ENCODE measurements at places on chromosomes 5 and 9. TPM values are rescaled to one million over a fixed set of nuclear protein-coding genes. Genes with fewer than 3 reads are reported as not detected.

Gene CCL27
- 0.43 TPM for total RNA-seq

Gene PCDHGA5
- total RNA-seq = 0.05 TPM

Gene DIRAS2
- 0.05 TPM for total RNA-seq

Gene RAD1
- total RNA-seq = 49.6 TPM

Gene ACOT12
- not detected for total RNA-seq

Gene PRDM9
- not detected for total RNA-seq

Gene OGN
- total RNA-seq = not detected

- no peak for DNase-seq
These were observed 182.2 kb downstream of the NNT start for GRCh38 chr5:43785198-43785597.

DNA sequence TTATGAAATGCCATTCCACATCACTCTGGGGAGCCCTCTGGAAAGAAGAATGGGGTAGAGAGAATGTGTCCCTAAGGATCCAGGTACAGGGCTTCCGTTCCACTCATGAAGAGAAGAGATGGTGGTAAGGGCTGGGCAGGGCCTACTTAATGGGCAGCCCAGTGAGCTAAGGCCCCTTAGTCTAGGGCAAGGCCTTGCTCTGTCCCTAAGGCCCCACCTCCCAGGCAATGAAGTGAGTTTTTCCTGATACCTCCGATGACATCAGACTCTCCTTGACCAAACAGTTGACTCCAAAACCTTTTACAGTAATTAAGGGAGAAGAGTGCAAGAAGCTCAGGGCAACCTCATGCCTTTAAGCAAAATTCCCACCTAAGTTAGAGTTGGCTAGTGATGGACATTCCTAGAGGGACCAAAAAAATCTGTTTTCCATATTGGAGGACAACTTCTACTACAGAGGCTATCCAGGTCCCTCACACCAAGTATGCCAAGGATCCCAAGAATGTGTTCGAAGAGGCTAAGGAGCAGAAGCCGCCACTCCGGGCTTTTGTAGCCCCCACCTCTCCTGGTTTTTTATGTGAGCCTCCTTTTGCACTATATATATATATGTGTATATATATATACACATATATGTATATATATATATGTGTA, 5.9 kb downstream of the KLF9 start:
- no peak for DNase-seq

DNA sequence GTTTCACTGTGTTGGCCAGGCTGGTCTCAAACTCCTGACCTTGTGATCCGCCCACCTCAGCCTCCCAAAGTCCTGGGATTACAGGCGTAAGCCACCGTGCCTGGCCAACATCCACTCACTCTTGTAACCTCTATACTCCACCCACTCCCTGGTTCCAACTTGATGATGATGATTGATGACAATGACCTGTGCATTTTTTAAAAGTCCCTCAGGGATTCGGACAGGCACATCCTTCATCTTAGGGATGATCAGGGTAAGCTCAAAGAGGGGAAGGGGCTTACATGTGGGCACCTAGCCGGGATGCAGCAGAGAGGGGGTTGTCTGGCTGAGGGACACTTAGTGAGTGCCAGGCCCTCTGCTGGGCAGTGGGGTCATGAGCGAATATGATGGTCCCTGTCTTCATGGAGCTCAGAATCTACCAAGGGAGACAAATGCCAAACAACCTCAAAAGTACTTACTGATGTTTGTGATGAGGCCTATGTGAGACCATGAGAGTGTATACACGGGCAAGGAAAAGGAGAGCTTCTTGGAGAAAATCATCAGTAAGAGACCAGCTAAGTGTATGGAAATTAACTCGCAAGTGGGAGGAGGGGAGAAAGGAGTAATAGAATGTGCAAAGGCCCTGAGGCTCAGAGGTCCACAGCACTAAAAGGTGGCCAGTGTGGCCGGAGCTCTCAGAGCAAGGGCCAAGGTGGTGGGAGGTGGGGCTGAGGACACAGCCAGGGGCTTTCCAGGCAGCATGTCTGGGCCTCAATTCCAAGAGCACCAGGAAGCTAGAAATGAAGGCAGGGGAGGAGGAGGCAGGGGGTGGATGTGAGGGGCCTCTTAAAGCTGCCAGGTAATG, 27.4 kb downstream of the LHX2 start:
- DNase-seq = no peak

GRCh38 chr5:32777222-32777621, 66.1 kb downstream of the NPR3 start:
- no peak for DNase-seq

DNA sequence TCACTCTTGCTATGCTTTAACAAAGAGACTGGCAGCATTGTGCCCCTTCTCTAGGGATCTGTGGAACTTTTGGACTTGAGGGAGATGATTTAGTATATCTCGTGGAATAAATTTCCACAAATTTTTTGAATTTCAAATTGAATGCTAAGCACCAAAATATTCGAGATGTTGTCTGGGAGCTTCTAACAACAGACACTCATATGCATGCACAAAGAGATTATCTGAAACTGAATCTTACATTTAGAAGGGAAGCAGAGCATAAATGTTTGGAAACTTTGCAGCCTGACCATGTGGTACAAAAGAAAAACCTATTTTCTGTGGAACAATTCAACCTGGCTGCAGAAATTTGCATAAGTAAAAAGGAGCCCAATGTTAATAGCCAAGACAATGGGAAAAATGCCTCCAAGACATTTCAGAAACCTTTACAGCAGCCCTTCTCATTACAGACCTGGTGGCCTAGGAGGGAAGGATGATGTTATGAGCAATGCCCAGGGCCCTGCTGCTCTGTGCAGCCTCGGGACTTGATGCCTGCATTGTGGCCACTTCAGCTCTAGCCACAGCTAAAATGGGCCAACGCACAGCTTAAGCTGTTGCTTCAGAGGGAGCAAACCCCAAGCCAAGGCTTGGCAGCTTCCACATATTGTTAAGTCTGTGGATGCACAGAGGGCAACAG, 285.8 kb upstream of the FAM174A start:
- DNase-seq = no peak

GRCh38 chr9:91771027-91771426, 179.0 kb downstream of the ROR2 start:
- no peak for DNase-seq

DNA sequence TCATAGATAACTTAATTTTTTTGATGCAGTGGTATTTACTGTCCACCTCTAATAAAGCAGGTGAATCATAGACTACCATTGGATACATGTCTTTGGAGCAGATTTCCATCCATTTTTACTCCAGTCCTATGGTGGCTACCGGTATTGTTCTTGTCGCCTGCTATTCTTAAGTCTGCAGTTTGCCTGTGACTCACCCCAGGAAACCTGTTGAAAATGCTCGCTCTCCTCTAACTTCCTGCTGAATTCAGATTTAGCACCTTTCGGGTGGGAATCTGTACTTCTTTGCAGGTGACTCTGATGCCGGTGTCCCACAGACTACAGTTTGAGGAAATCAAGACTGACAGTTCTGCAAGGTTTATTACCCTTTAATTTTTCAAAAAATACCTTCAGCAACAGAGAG, 58.8 kb upstream of the DHFR start:
- no peak for DNase-seq

DNA sequence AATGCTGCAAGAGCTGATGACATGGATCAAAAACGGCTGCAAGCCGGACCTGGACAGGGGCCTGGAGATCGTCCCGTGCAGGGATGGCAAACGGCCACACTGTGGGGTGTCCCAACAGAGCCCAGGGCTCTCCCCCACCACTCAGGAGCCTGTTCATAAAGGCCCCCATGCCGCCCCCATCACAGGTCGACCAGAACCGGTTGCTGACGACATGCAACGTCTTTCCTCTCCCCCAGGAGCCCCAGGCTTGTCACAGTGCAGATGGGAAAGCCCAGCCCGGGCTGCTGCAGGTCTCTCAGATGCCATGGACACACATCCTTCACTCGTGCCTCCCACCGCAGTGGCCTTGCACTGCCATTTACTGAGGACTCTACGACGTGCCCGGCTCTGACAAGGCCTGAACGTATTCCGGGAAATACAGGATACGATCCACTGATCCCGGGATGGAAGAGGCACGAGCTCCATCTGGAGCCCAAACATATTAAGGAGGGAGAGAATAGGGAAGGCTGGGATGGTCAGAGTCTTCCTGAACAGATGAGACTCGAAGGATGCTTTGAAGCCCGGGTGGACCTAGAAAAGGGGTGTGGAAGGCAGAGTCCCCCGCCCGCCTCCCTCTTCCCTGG, 76.5 kb upstream of the SARDH start:
- DNase-seq = no peak

DNA sequence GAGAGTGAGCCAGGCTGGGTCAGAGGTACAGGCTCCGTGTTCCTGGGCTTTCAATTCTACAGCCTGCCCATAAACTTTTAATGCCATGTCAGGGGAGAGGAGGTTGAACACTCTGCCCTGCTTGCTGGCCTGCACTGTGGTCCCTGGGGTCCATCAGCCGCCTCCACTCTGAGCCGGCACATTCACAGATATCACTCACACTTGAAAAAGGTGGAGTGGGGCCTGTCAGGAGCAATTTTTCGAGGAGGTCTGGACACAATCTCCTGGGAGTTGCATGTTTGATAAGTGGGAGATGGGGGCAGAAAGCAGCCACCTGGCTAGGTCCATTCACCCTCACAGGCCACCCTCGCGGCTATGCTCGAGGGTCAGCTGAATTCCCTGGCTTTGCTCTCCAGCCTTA, 22.9 kb downstream of the S1PR3 start:
- DNase-seq = no peak

- no peak for DNase-seq
These were observed 86.8 kb downstream of the LHX2 start for GRCh38 chr9:124098141-124098905.

DNA sequence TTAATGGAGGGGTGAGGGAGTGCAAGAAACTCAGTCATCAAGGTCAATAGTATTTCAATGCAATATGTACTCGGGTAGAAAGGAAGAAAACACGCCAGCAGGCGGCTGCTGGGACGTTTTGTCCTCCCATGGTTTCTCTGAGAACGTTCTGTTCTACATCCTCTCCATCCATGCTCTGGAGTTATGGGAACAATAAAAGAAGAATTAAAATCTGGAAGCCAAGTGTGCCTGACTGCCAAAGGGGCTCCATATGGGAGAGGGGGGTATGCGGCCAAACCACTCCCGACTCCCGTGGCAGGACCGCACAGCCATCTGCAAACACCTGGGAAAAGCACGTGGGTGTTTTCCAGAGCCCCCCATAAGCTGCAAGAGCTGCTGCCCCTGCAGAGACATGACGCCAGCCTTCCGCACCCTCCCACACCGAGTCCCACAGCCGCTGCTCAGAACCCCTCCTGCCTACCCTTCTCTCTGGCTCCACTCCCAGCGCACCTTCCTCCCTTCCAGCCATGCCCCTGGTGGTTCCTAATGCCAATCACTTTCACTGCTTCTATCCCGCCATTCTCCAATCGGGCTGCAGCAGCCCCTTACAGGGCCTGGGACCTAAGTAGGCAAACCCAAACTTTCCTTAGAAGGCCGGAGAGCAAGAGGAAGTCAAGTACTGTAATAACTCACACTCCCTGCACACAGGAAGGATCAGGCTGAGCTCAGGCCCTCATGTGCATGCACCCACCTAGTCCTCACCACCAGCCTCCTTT, 241.6 kb downstream of the SYK start:
- no peak for DNase-seq

DNA sequence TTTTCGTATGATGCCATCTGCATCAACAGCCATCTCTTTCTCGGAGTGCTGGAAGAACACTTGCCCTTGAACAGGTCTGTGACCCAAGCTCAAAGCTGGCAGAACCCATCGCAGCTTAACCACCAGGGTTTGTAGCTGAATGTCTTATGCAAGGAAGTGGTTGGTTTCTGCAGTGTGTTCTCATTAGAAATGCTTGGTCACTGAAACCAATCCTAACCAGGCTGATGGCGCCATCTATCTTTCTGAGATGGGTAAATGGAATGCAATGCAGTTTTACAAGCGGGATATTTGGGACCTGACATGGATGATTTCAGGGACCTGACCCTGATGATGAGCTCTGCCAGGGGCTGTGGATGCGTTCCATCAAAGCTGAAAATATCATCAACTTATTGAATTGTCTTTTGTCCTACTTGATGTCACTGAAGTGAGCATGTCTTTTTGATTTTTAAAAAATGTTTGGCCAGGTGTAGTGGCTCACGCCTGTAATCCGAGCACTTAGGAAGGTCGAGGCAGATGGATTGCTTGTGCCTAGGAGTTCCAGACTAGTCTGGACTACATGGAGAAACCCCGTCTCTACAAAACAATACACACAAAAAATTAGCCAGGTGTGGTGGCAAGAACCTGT, 28.7 kb downstream of the DMRT3 start:
- DNase-seq = no peak

GRCh38 chr9:106798016-106798799, 64.8 kb upstream of the ZNF462 start:
- no peak for DNase-seq

DNA sequence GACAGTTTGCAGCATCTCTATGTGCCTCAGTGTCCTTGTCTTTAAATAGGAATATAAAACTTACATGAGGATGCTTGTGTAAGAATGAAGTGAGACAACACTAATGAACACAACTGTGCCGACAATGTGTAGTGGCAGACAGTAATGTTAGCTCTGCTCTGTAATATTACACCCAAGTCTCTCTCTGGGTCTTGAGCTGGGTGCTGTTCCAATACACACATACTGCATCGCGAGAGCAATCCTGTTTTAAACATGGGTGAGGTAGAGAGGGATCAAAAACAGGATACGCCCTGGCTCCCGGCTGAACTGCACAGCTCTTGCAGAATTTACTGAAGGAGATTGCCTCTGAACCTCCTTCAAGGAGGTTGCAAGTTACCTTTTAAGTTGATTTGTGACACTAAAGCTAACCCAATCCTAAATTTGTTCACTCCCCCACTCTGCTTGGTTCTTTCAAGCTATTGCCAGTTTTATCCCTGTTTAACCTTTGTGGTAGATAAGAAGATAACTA, 155.2 kb upstream of the ISL1 start:
- no peak for DNase-seq

- DNase-seq = no peak
These were observed 8.5 kb upstream of the INIP start for GRCh38 chr9:112726428-112726827.

DNA sequence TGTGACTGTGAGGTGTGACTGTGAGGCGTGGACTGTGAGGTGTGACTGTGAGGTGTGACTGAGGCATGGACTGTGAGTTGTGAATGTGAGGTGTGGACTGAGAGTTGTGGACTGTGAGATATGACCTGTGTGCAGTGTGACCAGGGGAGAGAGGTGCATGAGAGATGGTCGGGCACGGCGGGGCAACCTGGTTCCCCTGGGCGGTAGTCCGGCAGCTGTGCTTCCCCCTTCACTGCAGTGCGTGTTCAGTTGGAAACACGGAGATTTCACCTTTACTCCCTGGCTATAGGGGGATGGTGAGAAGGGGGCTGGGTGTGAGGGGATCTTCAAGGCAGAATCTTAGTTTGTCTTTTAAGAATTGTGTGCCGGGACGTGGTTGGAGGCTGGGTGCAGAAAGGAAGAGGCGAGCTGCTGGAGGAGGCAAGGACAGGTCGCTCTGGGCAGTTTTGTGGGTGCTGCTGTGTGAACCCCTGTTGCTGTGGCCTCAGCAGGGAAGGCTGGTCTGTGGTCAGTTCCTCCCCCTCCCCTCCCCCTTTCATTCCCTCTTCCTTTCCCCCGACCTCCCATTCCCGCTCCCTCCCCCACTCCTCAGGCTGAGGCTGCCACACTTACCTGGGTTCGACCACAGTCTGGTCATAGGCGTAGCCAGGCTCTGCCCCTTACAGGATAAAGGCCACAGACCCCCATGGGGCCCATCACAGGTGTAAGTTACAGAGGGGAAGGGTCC, 39.3 kb downstream of the CEP72 start:
- DNase-seq = no peak

GRCh38 chr9:8278048-8278447, 478.5 kb upstream of the DMAC1 start:
- DNase-seq = no peak

GRCh38 chr5:167071981-167072610, 1219.3 kb upstream of the WWC1 start:
- DNase-seq = no peak
